LHCN-M2 (cell line): ENCODE measurements at places on chromosomes 12 and 14.

DNA sequence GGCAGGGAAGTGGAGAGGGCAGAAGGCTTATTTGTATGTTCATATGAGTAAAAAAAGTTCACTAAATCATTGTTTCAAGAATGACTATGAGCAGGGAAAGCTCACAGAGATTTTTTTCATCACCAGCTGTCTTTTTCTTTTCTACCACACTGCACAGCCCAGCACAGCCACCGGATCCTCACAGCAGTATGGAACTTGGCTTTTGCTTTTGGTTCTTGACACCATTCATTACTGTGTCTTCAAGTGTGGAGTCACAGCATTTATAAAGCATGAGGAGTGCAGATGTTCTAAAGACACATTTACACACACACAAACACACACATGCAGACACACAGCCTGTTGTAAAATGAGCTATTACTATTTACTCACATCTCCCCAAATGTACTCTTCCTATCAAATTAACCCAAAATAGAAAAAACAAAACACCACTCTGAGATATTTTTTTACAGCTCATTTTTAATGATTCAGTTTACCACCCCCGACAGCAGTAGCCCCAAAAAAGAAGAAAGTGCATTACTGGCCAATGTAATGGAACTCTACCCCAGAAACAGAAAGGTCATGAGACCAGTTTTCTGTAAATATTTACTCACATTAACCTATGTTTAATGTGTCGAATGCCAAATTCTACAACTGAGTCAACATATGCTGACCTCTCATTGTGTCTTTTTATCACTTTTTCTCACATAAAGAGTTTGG lies 60.5 kb downstream of the BTG1 start:
- DNase-seq: peak; percentile 72

- DNase-seq: no peak
Measured at GRCh38 chr14:52412426-52412825, 98.3 kb downstream of the PTGER2 start.

DNA sequence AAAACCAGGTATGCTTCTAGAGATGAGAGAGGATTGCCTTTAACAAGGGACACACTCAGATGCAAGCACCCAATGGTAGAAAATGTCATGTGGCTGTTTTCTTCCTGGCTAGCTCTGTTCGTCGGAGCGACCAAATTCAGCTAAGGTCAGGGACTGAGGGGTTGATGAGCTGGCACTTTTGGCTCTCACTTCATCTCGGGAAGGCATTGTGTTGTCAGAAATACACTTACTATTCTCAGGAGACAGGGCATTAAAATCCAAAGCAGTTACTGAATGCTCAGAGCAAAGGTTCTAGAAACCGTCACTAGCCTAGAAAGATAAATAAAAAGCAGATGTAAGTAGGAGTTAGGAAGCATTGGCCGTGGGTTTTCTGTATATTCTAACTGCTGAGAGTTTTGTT lies 275.7 kb upstream of the SSTR1 start:
- DNase-seq: no peak

DNA sequence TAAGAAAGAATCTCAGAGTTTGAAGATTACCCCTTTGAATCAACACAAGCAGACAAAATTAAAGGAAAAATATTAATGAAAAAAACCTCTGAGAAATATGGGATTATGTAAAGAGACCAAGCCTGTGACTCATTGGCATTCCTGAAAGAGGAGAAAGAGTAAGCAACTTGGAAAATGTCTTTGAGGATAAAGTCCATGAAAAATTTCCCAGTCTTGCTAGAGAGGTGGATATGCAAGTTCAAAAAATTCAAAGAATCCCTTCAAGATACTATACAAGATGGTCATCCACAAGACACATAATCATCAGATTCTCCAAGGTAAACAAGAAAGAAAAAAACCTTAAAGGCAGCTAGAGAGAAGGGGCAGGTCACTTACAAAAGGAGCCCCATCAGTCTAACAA lies 13.3 kb downstream of the SLCO1B1 start:
- DNase-seq: no peak

- DNase-seq: no peak
Measured at GRCh38 chr14:44112774-44113460, 394.2 kb downstream of the FSCB start.

GRCh38 chr14:36493761-36494160 lies 26.3 kb downstream of the NKX2-1 start:
- no peak for DNase-seq

- peak; percentile 63 for DNase-seq
Measured at GRCh38 chr14:37230551-37231194, 32.9 kb downstream of the MIPOL1 start.

GRCh38 chr12:52284562-52285171 lies 6.7 kb downstream of the KRT81 start:
- no peak for DNase-seq

- peak; percentile 94 for DNase-seq
Measured at GRCh38 chr12:54259194-54260011, 20.5 kb downstream of the CBX5 start.

GRCh38 chr12:112907415-112908157 lies 824 bp downstream of the OAS1 start:
- DNase-seq: no peak

- no peak for DNase-seq
Measured at GRCh38 chr12:111978545-111978944, 34.4 kb downstream of the TMEM116 start.

- peak; percentile 45 for DNase-seq
Measured at GRCh38 chr14:80988735-80989429, 33.5 kb downstream of the TSHR start.

DNA sequence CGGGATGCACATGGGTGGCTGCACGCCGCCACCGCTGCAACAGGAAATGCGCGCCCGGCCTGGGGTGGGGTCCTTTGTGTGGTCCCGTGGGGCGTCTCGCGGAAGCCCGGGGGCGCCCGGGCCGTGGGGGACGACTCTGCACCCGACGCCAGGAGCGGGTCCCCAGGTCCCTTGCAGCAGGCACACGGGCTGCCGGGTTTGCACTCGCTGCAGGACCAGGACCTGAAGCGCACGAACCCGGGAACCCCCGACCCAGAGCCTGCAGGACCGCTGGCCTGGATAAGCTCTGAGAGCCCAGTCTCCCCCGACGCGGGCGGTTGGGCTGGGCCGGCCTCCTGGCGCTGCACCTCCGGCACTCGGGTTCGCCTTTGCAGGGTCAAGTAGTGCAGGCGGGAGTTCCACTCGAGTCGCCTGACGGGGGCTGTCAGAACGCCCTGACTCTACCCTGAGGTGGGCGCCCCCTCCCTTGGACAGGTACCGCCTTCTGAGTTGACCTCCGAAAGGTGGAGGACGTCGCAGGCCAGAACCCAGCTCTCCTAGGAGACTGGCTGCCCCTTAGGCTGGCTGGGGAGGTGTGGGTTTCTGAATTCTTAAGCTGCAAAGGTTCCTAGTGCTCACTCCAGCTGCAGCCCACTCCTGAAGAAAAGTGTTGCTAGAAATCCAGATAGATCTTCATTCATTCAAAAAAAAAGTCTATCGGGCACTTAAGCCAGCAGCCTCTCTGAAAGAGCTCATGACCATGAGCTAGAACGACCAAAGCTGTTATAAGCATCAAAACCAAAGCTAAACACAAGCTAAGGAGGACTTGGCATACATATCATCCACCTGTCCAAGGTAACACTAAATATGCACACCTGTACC lies 68.0 kb downstream of the RNF34 start:
- peak; percentile 21 for DNase-seq

GRCh38 chr14:92340931-92341330 lies 18.0 kb downstream of the SLC24A4 start:
- DNase-seq: no peak
